ENCODE measurements at places on chromosomes 16 and 17.

DNA sequence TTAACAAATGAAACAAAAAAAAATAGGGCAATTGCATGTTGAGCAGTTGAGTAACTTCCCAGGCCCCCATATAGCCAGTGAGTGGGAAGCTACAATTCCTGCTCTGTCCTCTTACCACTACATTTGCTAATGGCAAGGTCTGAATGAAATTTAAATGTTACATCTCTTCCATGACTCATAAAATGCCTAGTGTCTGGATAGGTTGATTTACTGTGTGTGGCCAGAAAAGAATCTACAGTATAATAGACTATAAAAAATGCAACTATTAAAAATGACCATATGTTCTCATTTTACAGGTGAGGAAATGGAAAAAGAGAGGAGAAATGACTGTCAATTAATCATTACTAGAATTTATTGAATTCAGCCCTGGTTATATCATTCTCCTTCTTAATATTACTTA is 1199.3 kb downstream of the CDH11 start:
- no peak for DNase-seq

GRCh38 chr17:27458524-27458908 is 2.3 kb downstream of the KSR1 start:
- no peak for DNase-seq

DNA sequence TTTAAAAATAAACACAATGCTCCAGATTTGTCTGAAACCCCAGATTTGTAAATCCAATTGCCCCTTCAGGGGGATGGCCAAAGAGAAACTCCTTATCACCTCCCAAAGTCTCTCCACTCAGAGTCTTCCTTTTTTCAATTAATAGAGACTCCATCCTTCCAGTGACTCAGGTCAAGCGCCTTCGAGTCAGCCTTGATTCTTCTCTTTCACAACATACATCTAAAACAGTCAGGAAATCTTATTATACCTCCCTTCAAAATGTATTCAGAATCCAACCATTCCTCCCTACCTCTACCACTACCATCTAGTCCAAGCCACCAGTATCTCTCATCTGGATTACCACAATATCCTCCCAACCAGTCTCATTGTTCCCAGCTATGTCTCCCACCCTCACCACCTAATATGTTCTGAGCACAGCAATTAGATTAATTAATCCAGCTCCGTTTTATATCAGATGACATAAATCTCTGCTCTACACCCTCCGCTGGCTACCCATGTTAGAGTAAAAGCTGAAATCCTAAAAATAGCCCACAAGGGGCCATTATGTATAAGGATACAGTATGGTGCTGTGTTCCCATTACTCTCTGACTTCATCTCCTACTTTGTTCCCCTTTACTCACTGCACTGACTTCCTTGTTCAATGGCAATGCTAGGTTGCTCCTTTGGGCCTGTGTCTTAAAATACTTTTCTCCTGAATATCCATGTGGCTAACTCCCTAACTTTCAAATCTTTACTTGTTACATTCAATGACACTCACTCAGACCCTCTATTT is 11.8 kb downstream of the SIAH1 start:
- no peak for DNase-seq

GRCh38 chr17:80783971-80784370 is 207.7 kb upstream of the CHMP6 start:
- no peak for DNase-seq

DNA sequence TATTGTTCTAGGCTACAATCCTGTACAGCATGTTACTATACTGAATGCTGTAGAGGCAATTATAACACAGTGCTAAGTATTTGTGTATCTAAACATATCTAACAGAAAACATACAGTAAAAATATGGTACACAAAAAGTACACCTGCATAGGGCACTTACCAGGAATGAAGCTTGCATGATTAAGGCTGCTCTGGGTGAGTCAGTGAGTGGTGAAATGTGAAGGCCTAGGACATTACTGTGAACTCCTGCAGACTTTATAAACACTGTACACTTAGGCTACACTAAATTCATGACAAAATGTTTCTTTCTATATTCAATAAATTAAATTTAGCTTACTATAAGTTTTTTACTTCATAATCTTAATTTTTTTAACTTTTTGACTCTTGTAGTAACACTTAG is 37.1 kb downstream of the AMFR start:
- no peak for DNase-seq

GRCh38 chr16:85300406-85300968 is 188.2 kb upstream of the CIBAR2 start:
- DNase-seq: no peak

DNA sequence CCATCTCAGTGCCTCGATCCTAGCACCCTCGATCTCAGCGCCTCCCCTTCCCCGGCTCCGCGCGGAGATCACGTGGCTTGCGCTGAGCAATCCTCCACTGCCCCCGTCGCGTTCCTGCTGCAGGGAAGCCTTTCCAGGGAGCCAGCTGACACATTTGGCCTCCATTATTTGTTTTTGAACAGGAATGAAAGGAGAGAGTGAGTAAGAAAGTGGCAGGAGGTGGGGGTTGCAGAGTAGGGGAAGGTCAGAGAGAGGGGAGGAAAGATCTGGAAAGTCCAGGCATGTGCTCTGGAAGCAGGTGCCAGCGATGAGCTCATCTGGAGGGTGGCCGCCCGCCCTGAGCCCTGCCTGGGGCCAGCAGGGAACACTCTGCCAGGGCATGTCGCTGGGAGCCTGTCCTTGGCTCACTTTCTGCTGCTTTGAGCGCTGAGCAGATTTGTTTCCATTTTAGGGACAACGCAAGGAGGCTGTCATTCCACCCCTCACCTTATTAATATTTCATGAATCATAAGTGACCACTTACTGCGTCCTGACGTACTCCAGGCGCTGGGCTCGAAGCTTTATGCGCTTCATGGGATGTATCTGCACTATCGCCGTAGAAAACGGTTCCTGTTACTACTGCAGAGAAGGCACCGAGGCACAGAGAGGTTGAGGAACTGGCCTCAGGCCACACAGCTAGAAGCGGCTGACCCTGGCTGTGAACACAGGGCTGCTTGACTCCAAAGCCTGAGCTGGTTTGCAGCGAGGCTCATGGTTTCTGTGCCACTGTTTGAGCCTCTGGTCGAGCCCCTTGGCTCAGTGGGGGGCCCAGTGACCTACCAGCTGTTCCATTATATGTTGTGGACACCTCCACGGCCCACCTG is 283.1 kb downstream of the SEC14L1 start:
- DNase-seq: no peak

GRCh38 chr17:82355770-82356427 is 3.1 kb upstream of the TEX19 start:
- DNase-seq: no peak

DNA sequence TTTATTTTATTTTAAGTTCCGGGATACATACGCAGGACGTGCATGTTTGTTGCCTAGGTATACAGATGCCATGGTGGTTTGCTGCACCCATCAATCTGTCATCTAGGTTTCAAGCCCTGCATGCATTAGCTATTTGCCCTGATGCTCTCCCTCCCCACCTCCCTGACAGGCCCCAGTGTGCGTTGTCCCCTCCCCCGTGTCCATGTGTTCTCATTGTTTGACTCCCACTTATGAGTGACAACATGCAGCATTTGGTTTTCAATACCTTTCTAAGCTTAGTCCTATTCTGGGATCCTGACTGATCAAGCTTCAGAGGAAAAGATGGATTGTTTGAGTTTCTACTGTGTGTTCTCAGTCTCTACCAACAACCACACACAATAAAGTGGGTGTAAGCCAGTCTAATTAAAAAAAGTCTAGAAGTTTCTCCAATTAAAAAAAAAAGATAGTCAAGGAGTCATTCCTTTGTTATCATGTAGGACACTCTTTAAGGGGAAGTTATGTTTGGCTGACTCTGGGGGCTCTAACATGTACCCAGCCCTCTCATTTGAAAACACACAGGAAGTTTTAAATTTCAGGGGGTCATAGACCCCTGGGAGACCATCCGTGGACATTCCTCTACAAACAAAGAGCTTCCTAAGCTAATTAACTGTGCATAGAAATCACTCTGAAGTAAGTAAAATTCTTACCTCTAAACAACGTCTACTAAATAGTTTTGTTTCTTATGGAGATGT is 66.3 kb upstream of the ADAMTS18 start:
- DNase-seq: no peak

DNA sequence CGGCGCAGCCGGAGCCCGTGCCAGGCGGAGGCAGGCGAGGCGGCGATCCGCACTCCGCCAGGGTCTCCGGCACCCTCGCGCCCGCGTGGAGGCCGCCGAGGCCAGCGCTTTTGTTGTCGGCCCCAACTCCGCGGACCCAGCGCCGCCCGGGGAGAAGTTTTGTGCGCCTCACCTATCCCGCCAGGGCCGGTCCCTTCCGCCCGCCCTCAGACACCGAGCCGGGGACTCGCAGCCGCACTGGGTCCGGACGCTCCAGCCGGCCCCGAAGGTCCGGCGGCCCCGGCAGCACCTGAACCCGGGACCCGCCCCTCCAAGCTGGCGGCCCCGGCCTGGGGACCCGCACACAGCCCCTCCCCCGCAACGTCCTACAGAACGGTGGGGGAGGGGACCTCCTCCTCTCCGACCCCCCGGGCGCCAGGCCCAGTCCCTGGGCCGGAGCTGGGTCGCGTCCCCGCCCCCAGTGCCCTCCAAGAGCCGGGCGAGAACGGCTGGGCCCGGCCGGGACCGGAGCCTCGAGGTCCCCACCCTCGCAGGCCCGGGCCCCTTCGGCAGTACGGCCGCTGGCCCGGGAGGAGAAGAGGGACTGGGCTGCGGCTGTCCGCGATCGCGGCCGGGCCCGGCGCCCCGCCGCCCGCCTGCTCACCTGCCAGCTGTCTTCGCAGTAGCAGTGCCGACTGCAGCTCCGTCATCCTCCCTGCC is 698 bp downstream of the UBE2G1 start:
- no peak for DNase-seq

- no peak for DNase-seq
These were observed 121.7 kb downstream of the SLC39A11 start for GRCh38 chr17:72970797-72971196.

DNA sequence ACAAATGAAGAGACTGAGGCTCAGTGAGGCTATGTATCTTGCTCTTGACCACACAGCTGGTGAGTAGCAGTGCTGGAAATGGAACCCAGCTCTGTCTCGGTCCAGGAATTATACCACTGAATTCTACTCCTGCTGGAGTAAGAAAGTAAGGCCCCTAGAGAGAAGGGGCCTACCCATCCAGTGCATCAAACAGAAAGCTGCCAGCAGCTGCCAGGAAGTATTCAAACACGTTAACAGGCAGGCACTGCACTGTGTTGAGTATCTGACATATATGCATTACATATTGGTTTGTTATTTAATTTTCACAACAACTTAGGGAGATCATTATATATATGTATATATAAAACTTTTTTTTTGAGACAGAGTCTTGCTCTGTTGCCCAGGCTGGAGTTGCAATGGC is 4.0 kb downstream of the ARL5C start:
- DNase-seq: no peak

DNA sequence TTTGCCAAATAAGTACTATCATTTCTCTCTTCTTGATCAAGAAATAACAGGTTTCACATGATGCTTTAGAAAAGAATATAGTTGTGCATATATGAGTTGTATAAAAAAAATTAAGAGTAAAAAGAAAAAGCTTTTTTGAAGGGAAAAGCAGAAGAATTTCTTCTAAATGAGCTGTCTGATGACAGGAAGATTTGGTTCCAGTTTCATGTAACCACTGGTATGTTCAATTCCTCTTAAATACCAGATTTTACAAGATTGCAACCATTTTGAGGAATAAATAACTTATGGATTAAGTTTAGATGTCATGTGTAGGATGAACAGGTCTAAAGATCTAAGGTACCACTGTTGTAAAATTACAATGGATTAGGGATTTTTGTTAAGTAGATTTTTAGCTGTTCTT is 45.0 kb downstream of the VMP1 start:
- DNase-seq: no peak

- DNase-seq: no peak
These were observed 3.3 kb downstream of the CD2BP2 start for GRCh38 chr16:30351586-30352419.

GRCh38 chr17:82838386-82839063 is 1.3 kb downstream of the ZNF750 start:
- no peak for DNase-seq

- DNase-seq: no peak
These were observed 77.1 kb upstream of the WSB1 start for GRCh38 chr17:27216836-27217235.

DNA sequence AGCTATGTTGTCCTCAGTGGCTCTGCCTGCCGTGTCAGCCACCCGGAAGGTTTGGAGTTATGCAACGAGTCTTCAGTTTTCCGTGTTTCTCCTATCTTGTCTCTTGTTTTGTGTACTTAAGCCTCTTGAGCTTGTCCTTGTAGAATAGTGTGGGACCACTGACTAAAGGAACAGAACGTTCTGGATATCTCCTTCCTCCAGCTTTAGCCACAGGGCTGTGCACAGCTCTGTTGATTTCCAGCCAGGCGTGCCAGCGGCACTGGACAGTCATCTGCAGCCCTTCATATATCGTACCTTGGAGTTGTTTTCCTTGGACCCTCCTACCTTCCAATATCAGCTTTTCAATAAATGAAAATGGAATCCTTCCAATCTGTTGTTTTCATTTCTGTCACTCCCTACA is 39.8 kb downstream of the TMEM11 start:
- no peak for DNase-seq

DNA sequence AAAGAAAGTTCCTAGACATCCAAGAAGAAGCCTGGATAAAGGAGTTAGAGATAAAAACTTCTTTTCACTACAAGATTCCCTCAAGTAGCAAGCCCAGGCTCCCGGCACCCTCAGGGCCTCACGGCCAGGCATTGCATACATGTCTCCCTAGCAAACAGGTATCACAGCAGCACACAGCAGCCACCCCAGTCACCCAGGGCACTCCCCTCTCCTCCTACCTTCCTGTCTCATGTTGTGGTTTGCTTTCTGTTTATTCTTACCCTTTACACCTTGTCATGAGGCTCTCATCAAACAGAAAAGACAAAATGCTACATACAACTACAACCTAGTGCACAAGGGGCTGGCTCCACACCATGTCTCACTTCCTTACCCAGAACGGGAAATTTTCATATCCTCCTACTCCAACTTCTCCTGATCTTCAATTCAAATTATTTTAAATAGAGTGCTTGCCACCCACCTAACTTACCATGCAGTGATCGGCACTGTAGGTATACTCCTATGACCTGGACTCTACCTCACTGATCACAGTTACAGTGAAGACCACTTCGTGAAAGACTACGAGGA is 42.7 kb downstream of the XPO6 start:
- no peak for DNase-seq

All from activated gamma-delta T cell (primary cell).